Osteoblast (primary cell): ENCODE measurements at places on chromosomes 3 and 15.

- DNase-seq, result no peak
Measured at GRCh38 chr3:29245441-29245840, 35.4 kb upstream of the RBMS3 start.

GRCh38 chr15:59792359-59792758 lies 103.2 kb upstream of the BNIP2 start:
- no peak for DNase-seq

DNA sequence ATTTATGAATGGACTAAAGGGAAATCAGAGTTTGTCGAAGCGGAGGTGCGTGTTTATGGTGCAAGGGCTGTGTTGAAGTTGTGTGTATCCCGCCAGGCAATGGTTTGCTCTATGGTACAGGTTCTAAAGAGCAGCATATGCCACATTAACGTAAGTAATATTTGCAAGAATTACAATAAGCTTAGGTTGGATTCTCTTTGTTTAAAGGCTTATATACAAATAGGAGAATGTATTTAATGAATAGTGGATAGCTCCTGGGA lies 800 bp downstream of the EPHA3 start:
- no peak for DNase-seq

GRCh38 chr15:41559239-41559782 lies 299 bp downstream of the TYRO3 start:
- DNase-seq, result peak; percentile 94

- DNase-seq, result no peak
Measured at GRCh38 chr3:71786217-71786549, 1.2 kb upstream of the PROK2 start.

GRCh38 chr3:119743921-119744320 lies 38.0 kb upstream of the NR1I2 start:
- DNase-seq, result no peak

GRCh38 chr3:13217736-13218540 lies 144.7 kb upstream of the IQSEC1 start:
- DNase-seq, result peak; percentile 83

GRCh38 chr3:156681002-156681401 lies 6.6 kb downstream of the TIPARP start:
- DNase-seq, result no peak

DNA sequence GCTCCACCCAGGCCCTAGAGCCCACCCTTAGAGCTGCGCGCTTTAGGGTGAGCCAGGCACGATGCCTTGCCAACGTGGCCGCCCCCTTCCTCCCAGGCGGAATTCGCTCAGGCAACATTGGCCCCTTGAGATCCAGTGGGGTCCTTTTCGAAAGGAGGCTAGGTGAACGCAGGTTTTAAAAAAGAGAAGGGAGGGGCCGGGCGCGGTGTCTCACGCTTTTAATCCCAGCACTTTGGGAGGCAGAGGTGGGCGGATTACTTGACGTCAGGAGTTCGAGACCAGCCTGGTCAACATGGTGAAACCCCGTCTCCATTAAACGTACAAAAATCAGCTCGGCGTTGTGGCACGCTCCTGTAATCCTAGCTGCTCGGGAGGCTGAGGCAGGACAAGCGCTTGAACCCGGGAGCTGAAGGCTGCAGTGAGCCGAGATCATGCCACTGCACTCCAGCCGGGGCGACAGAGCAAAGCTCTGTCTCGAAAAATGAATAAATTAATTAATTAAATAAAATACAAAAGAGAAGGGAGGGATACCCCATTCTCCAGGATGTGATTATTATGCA lies 984 bp upstream of the RPP25 start:
- peak; percentile 82 for DNase-seq

DNA sequence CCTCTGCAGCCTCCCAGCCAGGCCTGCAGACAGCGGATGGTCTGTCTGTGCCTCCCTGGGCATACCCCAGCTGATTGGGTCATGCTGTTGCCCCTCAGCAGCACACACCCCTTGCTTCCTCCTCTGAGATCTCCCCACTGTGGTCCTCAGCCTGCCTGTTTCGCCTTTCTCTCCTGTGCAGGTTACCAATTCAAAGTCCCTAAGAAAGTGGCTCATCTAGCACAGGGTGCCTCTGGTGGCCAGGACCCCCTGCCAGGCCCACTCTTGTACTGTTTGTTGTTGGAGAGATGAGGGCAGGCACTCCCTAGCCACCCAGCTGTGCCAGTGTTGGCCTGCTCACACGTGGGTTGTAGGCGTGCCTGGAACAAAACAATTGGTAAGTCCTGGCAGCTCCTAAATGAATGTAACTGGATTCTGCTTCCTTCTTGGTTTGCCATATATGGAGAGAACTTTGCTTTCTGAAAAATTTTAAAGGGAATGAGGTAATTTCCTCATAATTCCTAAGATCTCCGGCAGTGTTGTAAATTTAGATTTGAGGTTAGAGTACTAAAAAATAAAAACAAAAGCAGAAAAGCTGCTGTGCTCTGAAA lies 213.2 kb upstream of the IL12A start:
- DNase-seq, result no peak

DNA sequence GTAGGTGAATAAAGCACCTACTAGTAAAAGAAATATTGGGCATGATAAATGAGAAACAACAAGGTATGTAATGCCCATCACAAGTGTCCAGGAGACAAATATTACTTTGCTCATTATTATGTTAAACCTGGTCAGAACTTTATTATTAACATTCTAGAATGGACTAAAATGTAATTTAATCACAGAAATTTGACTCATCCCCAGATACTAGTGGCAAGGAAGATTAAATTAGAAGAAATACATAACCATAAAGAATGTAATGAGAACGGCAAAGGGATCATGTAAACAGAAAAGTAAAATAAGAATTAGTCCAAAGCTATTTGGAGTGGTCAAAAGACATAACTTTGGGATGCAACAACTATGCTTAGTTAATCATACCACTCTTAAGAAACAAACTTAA lies 71.2 kb upstream of the STAC start:
- no peak for DNase-seq

- DNase-seq, result no peak
Measured at GRCh38 chr3:9222049-9222448, 27.4 kb downstream of the SRGAP3 start.

- no peak for DNase-seq
Measured at GRCh38 chr3:38124324-38125122, 12.4 kb downstream of the ACAA1 start.
